ENCODE measurements at places on chromosomes 7 and 10.

- DNase-seq, result no peak
Measured at GRCh38 chr7:134452419-134452838, 6.5 kb downstream of the AKR1B1 start.

- DNase-seq, result no peak
Measured at GRCh38 chr10:121914661-121915060, 13.2 kb downstream of the ATE1 start.

DNA sequence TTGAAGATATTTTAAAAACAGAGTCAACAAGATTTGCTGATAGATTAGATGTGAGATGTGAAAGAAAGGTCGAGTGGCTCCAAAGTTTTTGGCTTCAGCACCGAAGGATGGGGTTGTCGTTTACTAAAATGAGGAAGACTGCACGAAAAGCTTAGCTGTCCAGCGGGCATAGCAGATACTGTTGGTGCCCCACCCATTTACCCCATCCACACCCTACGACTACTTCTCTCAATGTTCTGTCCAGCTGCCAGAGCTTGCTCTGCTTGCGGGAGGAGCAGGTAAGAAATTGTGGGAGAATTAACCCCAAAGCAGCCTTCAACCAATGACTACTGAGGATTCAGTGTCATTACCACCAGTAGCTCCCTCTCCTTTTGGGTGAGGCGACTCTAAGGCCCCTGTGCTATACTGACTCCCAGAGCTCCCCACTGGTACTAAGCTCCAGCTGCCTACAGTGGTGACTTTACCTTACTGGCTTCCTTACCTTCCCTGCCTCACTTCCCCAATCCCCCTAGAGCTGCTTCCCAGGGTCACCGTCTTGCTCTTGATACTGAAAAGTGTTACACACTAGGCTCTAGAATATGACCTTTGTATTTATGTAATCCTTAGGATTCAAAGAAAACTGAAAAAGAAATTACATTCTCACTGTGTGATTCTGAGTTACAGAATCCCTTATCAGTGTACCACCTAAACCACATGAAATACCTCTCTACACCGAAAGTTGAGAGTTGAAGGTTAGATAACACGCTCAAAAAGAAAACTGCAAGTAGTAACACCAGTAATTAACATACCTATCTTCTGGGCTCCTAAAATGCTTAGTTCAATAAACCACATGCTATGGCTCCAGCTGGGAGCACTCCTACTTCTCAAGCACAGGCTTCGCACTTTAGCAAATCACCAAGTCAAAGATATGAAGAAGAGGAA is 22.3 kb downstream of the CACUL1 start:
- no peak for DNase-seq

DNA sequence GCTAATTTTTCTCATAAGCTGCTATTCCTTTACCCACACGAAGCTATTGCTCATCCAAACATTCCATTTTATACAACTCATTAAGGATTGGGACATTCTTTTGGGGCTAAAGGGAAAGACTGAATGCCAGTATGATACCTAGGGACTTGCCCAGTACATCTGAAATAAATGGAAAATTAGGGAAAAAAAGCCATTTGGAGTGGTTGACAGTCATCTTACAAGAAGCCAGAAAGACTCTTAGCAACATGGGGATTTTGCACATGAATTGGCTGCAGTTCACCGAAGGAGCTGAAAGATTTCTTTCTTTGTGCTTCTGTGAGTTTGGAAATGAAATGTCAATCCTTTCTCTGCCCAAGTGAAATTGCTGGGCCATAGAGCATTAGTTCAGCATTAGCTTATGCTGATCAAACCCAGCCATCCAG is 43.3 kb upstream of the MTURN start:
- no peak for DNase-seq

GRCh38 chr10:118754229-118754555 is 578 bp downstream of the CACUL1 start:
- no peak for DNase-seq

- DNase-seq, result no peak
Measured at GRCh38 chr10:69800109-69800508, 1.6 kb upstream of the COL13A1 start.

- DNase-seq, result no peak
Measured at GRCh38 chr10:20670579-20670978, 226.5 kb downstream of the NEBL start.
